ENCODE measurements at places on chromosomes 1 and 21.

- DNase-seq, result no peak
These were observed 29.7 kb upstream of the FASLG start for GRCh38 chr1:172629170-172629569.

GRCh38 chr1:191279266-191279800, 801.7 kb upstream of the BRINP3 start:
- DNase-seq, result no peak

GRCh38 chr1:202575918-202576653, 134.2 kb downstream of the SYT2 start:
- peak; percentile 46 for DNase-seq

DNA sequence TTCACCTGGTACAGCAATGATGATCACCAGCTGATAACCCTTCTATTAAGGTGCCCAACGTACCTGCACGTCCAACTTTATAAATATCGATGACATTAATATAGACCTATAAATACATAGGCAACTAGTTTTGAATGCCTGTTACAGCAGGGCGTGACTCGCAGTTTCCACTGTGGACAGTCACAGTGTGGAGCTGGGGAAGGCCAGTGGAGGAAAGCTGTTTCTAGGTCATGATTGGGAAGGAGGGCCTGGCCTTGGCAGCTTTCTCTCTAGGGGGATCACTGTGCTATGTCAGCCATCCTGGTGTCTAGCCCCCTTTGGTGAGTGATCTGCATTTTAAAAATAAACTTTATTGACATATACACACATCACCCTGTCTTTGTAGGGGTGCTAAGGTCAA, 4.4 kb upstream of the PRDM15 start:
- DNase-seq, result no peak

DNA sequence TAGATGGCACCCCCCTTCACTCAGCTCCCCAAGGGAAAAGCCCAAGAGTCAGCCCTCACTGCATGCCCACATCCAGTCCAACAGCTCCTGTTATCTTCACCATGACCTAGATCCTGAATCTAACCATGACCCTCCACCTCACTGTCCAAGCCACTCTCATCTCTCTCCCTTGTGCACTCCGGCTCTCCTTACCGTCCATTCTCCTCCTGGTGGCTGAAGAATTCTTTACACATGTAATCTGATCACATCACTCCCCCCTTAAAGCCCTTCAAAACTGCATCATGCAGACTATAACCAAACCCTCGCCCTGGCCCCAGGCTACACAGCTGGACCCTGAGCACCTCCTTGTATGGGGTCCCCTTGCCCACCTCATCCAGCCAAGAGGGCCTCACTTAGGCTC, 14.0 kb upstream of the PAQR7 start:
- DNase-seq, result peak; percentile 16

DNA sequence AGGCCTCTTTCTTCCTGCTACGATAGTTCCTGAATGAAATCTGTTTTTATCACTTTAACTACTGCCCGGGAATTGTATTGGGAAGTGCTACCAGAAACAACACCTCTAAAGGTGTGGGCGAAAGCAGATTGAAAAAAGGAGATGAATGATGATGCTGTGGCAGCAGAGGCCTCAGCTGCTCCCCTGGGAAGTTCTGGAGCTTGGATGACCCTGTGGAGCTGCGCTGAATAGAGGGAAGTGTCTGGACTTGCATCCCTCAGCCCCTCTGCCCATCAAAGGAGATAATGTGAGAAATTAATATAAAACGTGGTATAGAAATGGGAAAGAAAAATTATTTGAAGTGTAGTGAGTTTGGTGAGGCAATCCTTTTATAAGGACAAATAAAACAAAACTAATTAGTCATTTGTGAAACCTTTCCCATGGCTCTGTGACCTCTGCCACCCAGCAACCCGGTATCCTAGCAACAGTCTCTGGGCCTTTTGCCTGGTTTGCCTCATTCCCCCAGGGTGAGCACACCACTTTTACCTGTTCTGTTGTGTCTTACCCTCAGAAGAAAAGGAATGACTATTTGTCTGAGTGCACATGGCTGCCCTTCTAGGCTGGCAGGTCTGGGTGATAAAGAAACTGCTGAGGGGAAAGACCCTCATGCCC, 21.3 kb downstream of the OVAAL start:
- DNase-seq, result peak; percentile 51

- DNase-seq, result peak; percentile 20
These were observed at the start of gene SYPL2 for GRCh38 chr1:109466452-109467300. TSS of gene SYPL2 (plus strand) at chr1:109466546. CDS start at chr1:109466844, 298 bp downstream.

DNA sequence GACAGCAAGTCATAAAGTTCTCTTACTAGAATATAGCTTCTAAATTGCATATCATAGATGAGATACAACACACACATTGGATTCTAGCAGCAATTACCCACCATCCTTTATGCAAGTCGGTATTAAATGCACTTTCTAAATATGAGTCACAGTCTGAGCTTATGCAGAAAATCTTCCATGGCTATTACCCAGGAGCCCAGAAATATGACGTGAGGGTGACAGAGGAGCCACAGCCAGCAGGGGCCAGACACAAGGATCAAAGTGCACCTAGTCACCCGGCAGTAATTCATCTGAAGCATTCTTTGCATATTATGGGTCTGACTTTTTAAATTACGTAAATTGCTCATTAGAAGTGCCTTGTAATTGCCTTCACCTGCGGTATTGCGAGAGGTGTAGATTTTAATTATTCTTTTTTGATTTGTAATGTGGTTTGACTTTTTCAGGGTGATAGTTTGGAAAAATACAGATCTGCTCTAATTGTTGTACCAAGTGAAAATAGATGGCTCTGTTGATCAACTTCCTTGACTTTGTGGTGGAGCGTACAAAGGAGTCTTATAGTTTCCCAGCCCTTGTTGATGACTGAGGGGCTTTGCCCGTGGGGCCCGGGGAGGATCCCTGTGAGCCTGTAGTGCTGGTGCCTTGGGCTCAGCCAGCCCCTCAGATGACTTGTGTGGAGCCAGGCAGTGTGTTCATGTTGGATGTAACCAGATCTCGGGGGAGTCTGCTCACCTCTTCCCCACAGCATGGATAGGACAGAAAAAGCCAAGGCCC, 470.0 kb upstream of the VAMP3 start:
- DNase-seq, result peak; percentile 96

DNA sequence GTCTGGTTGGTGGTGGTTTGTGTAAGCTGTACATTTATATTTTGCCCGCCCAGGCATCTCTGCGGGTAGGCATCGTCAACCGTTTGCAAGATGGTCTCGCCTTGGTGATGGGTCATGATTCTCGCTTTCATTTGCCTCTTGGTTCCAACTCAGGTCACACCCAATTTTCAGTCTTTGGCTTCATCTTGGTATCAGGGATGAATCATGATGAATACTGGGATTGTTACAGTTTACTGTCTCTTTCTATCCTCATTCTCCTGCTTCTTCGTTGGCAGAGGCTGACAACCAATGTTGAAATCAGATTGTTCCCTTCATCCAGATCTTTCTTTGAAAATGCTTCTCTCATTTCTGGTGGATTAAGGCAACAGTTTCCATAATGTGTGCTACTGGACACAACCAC, 129.7 kb upstream of the KAZN start:
- DNase-seq, result no peak

- peak; percentile 94 for DNase-seq
These were observed 36.6 kb downstream of the PLXNA2 start for GRCh38 chr1:208207388-208208131.

DNA sequence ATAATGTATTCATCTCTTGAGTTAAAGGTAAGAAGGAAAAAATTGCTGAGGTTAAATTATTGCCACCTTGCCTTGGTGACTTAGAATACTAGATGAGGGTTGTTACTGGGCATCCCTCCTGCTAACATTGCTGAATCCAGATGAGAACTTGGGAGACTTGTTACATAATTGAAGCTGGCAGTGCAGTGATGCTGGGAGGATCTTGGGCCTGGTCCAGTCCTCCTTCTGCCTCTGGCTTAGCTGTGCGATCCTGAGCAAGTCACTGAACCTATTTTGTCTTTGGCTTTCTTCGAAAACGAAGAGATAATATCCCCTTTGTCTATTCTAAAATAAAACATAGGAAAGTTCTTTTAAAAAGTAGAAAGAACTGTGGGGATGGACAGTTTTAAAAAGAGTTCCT, 244.9 kb upstream of the NRIP1 start:
- peak; percentile 51 for DNase-seq

DNA sequence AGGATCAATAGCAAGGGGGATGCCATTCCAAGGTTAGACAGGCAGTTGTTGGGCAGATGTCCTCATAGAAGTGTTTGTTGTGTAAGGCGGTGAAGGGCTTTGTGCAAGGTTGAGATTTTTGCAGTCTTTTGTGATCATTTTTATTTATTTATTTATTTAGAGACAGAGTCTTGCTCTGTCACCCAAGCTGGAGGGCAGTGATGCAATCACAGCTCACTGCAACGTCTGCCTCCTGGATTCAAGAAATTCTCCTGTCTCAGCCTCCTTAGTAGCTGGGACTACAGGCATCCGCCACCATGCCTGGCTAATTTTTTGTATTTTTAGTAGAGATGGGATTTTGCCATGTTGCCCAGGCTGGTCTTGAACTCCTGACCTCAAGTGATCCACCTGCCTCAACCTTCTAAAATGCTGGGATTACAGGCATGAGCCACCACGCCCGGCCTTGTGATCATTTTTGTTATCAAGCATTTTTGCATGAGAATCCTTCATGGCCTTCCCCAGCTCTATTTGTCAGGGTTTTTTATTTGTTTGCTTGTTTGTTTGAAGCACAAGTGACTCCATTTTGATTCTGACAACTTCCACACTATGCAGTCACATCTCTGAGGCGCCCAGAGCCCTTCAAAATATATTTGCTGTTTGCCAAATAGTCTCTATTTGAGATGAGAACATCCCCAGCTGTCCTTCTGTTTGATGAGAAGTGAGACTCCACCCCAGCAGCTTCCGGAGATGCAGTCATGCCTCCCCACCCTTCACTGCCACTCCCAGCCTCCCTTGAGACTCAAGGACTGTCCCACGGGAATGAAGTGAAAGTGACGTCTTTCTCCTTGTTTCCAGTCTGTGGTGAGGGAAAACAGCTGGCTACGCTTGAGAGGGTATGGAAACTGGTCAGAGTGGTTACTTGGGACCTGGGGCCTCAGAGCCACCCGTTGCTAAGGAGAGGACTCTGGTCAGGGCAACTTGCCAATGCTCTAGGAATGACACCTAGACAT, 38.0 kb downstream of the TMEM50B start:
- DNase-seq, result peak; percentile 83

DNA sequence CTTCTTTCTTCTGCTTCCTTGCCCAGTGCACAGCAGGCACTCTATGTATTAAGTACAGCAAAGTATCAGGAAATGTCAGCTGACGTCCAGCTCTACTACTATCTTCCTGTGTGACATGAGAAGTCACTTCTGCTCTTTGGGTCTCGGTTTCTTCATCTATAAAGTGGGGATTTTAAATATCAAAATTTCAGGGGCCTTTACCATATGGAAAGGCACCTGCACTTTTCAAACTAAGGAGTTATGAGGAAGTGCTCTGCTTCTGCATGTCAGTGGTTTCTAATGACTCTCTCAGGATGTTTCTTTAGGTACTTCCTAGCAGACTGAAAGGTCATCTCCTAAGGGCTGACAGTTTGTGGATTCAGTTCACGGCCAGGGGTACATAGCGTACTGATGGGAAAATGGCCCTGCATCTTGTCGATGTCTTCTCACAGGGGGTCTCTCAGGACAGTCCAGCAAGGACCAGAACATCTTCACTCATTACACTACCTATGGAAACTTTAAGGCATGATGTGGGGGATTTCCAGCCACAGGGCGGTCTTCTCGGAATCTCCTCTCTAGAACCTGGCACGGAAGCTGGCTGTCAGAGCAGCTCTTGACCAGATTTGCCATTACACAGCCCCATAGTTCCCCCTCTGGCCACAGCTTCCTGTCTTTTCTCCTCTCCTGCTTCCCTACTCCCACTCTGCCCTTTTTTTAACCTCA, 42.0 kb upstream of the MTF1 start:
- DNase-seq, result no peak

- DNase-seq, result peak; percentile 80
These were observed 565 bp downstream of the WLS start for GRCh38 chr1:68231627-68232288.

GRCh38 chr1:17250601-17251000, 1.7 kb downstream of the PADI3 start:
- no peak for DNase-seq

DNA sequence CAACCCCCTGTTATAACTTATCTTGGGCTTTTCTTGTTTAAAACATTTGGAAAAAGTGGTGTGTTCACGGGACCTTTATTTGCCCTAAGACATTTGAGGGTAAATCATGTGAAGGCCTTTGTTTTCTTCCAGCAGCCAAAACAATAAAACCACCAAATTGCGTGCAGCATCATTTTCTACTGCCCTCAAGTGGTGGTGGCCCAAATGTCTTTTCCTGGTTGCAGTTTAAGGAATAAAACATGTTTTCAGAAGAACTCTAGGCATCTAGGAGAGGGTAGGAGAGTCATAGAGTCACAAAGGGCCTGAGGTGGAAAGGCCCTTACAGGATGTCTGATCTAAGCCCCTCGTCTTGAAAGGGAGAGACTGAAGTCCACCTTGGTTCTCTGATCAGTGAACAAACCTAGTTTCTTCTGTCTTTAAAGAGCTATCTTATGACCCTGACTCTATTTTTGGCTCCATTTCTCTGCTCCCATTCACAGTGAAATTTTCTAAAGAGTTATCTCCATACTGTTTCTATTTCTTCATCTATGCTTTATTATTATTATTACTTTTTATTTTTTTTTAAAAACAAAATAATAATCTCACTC, 16.0 kb upstream of the EPS15 start:
- peak; percentile 78 for DNase-seq

DNA sequence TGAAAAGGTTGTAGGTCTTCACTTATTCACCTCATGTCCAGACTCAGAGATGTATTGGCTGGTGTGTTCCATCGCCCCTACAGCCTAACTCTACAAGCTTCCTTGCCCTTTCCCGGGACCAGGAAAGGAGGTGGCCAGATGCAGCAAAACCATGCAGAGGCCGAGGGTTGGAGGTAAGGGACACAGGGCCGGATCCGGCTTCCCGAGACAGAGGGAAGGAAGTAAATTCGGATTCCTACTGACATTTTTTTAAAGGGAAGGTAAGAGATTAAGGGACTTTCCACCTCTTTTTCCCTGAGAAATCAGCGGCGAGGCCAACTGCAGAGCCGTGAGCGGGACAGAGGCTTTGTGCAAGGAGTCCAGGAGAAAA, 12.7 kb downstream of the EPHA10 start:
- DNase-seq, result no peak

DNA sequence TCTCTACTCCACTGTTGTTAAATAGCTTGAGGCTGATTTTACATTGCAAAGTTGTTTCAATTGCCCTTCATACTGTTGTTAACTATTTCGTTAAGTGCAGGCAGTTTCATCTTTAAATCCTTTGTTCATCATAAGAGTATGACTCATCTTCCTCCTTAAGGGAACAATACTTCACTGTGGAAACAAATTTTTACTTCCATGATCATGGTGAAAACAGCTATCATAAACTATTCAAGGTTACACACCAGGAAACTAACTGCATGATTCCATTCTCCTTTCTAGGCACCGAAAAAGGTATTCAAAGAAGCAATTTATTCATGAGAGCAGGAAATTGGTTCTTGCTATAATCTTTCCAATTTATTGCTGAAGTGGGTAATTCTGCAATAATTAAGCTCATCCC, 593.2 kb downstream of the LRRIQ3 start:
- no peak for DNase-seq

All from fibroblast of mammary gland (primary cell).